ENCODE measurements at places on chromosomes 7 and 10. TPM values are rescaled to one million over a fixed set of nuclear protein-coding genes. Genes with fewer than 3 reads are reported as not detected.

The DNAJC1 gene
- 63.7 TPM for total RNA-seq

The DGKB gene
- total RNA-seq: not detected

The SERPINE1 gene
- total RNA-seq: 1.1 TPM

The ZPBP gene
- total RNA-seq: not detected

The TAS2R4 gene
- total RNA-seq: 0.83 TPM

The SPDYE9 gene
- not detected for total RNA-seq

The RNF148 gene
- not detected for total RNA-seq

The PIP gene
- not detected for total RNA-seq

The VOPP1 gene
- 115 TPM for total RNA-seq

The IGF2BP3 gene
- total RNA-seq: not detected

The SSC4D gene
- not detected for total RNA-seq

DNA sequence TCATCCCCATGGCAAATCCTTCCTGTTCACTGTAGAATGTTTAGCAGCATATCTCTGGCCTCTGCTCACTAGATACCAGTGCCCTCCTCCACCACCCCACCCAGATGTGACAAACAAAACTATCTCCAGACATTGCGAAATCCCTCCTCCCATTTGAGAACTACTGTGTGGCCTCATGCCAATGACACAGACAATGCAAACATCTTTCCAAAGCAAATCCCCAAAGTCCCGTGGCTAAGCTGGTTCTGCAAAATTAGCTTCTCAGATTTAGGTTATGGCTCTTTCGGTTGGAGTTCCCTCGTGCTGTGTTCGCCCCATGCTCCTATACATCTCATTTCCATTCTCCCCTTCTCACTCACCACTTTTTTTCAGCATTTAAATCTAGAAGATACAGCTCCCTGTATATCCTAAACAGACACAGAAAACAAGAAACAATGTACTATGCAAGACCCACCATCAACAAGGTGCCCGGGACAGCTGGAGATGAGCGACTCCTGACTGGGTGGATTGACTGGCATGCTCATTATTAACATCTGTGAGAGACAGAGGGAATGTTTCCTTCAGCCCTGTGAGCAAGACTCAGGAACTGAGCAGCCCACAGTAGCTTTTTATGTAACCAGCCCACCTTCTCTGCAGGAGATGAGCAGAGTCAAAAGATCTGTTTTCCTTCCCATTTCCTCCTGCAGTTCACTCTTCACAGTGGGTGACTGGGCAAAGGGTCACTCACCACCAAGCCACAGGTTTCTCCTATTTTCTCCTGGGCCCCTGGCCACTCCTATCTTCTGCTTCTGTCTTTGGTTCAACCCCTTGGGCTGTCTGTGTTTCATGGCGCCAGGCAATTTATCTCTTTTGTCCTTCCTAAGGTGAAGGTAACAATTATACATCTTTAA is 225.7 kb upstream of the AOAH start:
- H3K4me1 ChIP-seq: no peaks in the 10 kb centered on the region
- no peaks in the 10 kb centered on the region for H3K27me3 ChIP-seq
- H3K4me3 ChIP-seq: no peak overlapping the region
- no peak for DNase-seq

GRCh38 chr10:28661035-28661434 is 16.3 kb upstream of the BAMBI start:
- no peak overlapping the region for H3K4me3 ChIP-seq
- no peaks in the 10 kb centered on the region for H3K27me3 ChIP-seq
- H3K36me3 ChIP-seq: no peaks in the 10 kb centered on the region
- no peak for DNase-seq
- no peaks in the 10 kb centered on the region for H3K4me1 ChIP-seq

DNA sequence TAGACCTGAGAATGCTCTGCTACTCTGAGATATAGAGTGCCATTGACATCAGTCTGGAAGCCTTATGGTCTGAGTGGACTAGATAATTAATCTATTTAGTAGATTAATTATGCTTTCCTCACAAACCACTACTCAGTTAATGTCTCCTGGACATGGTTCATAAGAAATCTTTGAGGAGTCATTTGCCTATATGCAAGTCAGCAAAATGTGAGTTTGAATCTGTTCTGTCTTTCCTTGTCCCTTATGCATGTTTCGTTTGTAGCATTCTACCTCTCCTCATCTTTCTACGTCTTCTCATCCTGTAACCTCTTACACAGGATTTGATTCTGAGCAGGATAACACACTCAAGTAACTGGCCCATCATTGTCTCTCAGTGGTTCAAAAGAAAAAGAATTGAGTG is 735.4 kb upstream of the LRRTM3 start:
- H3K4me1 ChIP-seq: no peaks in the 10 kb centered on the region
- no peaks in the 10 kb centered on the region for H3K27me3 ChIP-seq
- H3K27ac ChIP-seq: no peak overlapping the region
- H3K36me3 ChIP-seq: no peaks in the 10 kb centered on the region
- no peak overlapping the region for H3K4me3 ChIP-seq

GRCh38 chr10:48444861-48445841 is 138.7 kb downstream of the MAPK8 start:
- H3K36me3 ChIP-seq: no peaks in the 10 kb centered on the region
- no peak for DNase-seq
- H3K27ac ChIP-seq: no peak overlapping the region
- H3K4me1 ChIP-seq: no peaks in the 10 kb centered on the region
- no peak overlapping the region for H3K4me3 ChIP-seq

DNA sequence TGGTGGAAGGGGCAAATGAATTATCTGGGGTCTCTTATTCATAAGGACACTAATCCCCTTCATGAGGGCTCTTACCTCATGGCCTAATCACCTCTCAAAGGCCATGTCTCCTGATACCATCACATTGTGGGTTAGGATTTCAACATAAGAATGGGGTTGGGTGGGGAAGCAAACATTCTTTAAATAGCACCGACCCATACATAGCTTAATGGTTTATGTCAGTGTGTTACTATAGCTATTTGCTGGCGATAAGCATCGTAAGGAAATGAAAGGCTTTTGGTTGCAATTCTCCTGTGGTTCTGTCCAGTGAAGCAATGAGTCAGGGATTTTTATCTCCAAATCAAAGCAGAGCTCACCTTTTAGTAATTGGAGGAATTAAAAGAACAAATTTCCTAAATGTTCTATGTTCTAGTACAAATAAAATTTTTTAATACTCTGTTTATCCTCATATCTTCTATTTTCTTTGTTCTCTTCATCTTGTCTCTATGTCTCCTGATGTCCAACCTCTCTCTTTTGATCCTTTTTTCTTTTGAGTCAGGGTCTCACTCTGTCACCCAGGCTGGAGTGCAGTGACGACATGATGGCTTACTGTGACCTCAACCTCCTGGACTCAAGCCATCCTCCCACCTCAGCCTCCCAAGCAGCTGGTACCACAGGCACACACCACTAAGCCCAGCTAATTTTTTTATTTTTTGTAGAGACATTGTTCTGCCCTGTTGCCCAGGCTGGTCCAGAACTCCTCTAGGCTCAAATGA is 57.0 kb upstream of the GLCCI1 start:
- H3K27ac ChIP-seq: no peak overlapping the region
- H3K4me3 ChIP-seq: no peak overlapping the region
- DNase-seq: no peak

DNA sequence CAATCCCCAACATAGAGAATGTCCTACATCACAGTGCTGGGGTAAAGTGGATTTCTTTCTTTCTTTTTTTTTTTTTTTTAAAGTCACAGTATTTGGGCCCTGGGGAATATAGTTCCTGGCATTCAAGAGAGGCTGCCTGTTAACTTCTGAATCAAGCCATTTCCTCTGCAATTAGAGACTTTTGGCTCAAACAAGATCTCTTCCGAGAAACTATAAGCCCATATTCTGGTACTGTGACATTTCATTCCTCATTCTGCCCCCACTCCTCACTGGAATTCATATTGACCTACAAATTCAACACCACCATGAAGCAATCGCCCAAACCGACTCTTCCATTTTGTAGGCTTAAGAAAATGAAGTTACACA is 187.4 kb downstream of the PHTF2 start:
- no peaks in the 10 kb centered on the region for H3K4me1 ChIP-seq
- no peak overlapping the region for H3K4me3 ChIP-seq
- no peaks in the 10 kb centered on the region for H3K36me3 ChIP-seq
- no peak overlapping the region for H3K27ac ChIP-seq

GRCh38 chr10:125707541-125708468 is 11.7 kb upstream of the EDRF1 start:
- H3K36me3 ChIP-seq: no peaks in the 10 kb centered on the region
- no peak overlapping the region for H3K27ac ChIP-seq
- H3K4me1 ChIP-seq: no peaks in the 10 kb centered on the region

- H3K27ac ChIP-seq: no peak overlapping the region
- H3K4me1 ChIP-seq: no peaks in the 10 kb centered on the region
- no peaks in the 10 kb centered on the region for H3K27me3 ChIP-seq
- DNase-seq: no peak
- H3K4me3 ChIP-seq: no peak overlapping the region
- no peaks in the 10 kb centered on the region for H3K36me3 ChIP-seq
Measured at GRCh38 chr10:32556783-32557395, 110.9 kb downstream of the CCDC7 start.

DNA sequence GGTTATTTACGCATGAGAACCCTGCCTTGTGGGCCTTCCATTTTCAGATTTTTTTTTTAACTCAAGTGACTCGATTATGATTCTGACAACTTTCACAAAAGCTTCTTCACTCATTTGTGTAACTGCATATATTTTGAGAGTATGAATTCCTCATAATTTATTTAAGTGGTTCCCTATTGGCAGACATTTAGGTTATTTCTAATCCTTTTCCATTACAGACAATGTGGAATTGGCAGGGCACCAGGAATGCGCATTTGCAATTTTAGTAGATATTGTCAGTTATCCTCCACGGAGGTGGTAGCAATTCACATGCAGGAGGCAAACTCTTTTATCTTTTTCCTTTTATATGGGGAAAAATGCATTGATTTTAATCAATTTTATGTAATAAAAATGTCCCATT is 2.5 kb downstream of the TMEM176B start:
- peaks cover 20% of the 10 kb centered on the region for H3K27me3 ChIP-seq
- peaks cover 15% of the 10 kb centered on the region for H3K4me1 ChIP-seq
- H3K27ac ChIP-seq: no peak overlapping the region
- no peaks in the 10 kb centered on the region for H3K36me3 ChIP-seq
- DNase-seq: no peak

DNA sequence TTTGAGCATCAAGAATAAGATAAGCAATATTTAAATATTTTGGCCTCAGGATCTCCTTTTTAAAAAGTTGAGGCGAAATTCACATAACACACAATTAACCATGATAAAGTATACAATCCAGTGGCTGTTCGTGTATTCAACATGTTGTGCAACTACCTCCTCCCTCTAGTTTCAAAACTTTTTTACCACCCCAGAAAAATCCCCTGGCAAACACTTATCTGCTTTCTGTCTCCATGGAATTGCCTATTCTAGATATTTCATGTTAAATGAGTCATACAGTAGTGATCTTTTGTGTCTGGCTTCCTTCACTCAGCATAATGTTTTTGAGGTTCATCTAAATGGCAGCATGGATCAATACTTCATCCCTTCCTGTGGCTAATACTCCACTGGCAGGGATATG is 31.8 kb upstream of the IL15RA start:
- no peak overlapping the region for H3K27ac ChIP-seq
- peaks cover 4% of the 10 kb centered on the region for H3K4me1 ChIP-seq
- no peaks in the 10 kb centered on the region for H3K36me3 ChIP-seq
- H3K27me3 ChIP-seq: no peaks in the 10 kb centered on the region
- H3K4me3 ChIP-seq: no peak overlapping the region

- no peak for DNase-seq
- no peaks in the 10 kb centered on the region for H3K4me1 ChIP-seq
- no peak overlapping the region for H3K27ac ChIP-seq
- no peak overlapping the region for H3K4me3 ChIP-seq
- no peaks in the 10 kb centered on the region for H3K36me3 ChIP-seq
Measured at GRCh38 chr7:27254625-27255024, 12.0 kb downstream of the EVX1 start.

GRCh38 chr10:18689498-18689897 is 30.3 kb downstream of the ARL5B start:
- no peaks in the 10 kb centered on the region for H3K27me3 ChIP-seq
- H3K4me1 ChIP-seq: no peaks in the 10 kb centered on the region
- no peak overlapping the region for H3K4me3 ChIP-seq
- H3K27ac ChIP-seq: no peak overlapping the region
- DNase-seq: no peak
- no peaks in the 10 kb centered on the region for H3K36me3 ChIP-seq

- no peaks in the 10 kb centered on the region for H3K27me3 ChIP-seq
- H3K4me1 ChIP-seq: peaks cover 21% of the 10 kb centered on the region
- peak overlapping the region; percentile 84 for H3K27ac ChIP-seq
Measured at GRCh38 chr10:69409176-69409495, 7.6 kb downstream of the TACR2 start.

GRCh38 chr7:138350701-138351357 is 109.2 kb upstream of the TRIM24 start:
- H3K27me3 ChIP-seq: no peaks in the 10 kb centered on the region
- DNase-seq: no peak
- no peak overlapping the region for H3K4me3 ChIP-seq
- no peaks in the 10 kb centered on the region for H3K4me1 ChIP-seq
- H3K27ac ChIP-seq: no peak overlapping the region
- H3K36me3 ChIP-seq: no peaks in the 10 kb centered on the region

GRCh38 chr10:23015021-23015707 is 80.2 kb upstream of the MSRB2 start:
- no peaks in the 10 kb centered on the region for H3K4me1 ChIP-seq
- H3K36me3 ChIP-seq: no peaks in the 10 kb centered on the region
- no peak for DNase-seq
- no peak overlapping the region for H3K27ac ChIP-seq
- H3K4me3 ChIP-seq: no peak overlapping the region
- no peaks in the 10 kb centered on the region for H3K27me3 ChIP-seq

DNA sequence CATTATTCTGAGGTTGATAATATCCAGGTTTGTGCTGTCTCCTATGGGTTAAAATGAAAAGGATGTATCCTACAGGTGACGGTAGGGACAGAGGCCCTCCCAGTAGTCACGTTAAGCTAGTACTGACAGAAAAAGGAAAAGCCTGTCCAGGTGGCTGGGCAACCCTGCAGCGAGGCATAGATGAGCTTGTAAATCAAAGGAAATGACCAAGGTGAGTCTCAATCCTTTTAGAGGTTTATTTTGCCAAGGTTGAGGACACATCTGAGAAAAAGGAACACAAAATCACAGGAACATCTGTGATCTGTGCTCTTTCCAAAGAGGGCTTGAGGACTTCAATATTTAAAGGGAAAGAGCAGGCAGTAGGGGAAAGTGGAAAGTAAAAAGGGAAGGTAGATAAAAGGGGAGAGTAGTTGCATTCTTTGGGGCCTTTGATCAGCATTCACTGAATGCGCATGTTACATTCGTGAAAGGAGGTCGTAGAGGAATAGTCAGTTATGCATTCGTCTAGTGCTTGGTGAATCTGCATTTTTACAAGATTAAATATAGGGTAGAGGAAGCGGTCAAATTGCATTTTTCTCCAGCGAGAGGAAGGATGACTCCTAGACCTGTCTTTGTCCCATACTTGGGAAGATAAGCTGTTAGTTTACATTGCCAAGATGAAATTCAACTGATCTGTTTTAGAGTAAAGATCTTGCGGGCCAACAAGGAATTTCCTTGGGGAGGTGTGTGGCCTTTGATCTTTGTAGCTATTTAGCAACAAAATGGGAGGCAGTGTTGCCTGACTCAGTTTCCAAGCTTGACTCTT is 884 bp upstream of the GSTO1 start:
- H3K27me3 ChIP-seq: no peaks in the 10 kb centered on the region
- H3K36me3 ChIP-seq: peaks cover 11% of the 10 kb centered on the region
- no peak for DNase-seq
- peak overlapping the region; percentile 77 for H3K4me3 ChIP-seq
- peak overlapping the region; percentile 79 for H3K27ac ChIP-seq

Data from natural killer cell (primary cell).